ENCODE measurements at places on chromosomes 3 and 15.

- DNase-seq: peak; percentile 45
Observed at GRCh38 chr3:196501316-196502044, 2.1 kb downstream of the RNF168 start.

DNA sequence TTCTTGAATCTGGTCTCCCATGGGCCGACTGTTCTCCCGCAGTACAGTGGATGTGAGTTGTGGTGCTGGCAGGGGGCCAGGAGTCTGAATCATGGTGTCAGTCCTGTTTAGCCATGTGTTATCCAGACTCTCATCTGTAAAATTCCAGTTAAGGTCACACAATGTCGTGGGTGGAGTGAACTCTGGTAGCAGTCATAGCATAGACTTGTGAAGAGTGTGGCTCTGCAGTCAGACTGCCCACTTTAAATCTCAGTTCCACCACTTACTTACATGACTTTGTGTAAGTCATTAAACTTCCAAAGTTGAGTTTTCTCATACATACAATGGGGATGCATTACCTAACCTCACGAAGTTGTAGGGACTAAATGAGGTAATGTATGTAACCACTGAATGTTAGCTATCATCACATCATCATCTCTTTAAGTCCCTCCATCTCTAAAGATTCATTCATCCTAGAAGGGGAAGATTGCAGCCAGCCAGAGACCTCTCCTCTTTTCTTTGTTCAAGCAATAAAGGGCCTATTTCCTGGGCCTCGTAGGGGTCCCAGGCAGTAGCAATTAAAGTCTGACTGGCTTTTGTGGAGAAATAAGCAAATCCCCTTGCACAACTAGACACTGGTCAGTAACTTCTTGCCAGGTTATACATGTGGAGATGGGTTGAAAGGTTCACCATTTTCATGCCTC, 93.9 kb downstream of the PCCB start:
- peak; percentile 34 for DNase-seq

DNA sequence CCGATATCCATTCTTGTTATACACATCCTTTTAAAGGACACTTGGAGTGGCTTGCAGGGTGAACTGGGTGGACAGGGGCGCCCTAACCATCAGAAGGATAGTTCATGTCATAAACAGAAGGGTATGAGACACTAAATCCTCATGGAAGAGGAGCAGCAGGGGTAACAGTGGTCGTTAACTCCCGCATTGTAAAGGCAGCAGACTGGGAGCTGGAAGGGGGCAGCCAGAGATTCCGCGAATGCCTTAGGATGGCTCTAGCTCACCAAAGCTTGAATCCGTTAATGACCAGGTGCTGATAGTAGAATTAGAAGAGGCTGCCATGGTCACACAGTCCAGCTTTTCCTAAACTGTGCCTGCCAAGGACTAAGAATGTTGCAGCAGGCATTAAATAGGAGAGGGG, 85.2 kb upstream of the ANKRD34C start:
- no peak for DNase-seq

- DNase-seq: peak; percentile 40
Observed at GRCh38 chr15:79185199-79185598, 94.6 kb upstream of the RASGRF1 start.

DNA sequence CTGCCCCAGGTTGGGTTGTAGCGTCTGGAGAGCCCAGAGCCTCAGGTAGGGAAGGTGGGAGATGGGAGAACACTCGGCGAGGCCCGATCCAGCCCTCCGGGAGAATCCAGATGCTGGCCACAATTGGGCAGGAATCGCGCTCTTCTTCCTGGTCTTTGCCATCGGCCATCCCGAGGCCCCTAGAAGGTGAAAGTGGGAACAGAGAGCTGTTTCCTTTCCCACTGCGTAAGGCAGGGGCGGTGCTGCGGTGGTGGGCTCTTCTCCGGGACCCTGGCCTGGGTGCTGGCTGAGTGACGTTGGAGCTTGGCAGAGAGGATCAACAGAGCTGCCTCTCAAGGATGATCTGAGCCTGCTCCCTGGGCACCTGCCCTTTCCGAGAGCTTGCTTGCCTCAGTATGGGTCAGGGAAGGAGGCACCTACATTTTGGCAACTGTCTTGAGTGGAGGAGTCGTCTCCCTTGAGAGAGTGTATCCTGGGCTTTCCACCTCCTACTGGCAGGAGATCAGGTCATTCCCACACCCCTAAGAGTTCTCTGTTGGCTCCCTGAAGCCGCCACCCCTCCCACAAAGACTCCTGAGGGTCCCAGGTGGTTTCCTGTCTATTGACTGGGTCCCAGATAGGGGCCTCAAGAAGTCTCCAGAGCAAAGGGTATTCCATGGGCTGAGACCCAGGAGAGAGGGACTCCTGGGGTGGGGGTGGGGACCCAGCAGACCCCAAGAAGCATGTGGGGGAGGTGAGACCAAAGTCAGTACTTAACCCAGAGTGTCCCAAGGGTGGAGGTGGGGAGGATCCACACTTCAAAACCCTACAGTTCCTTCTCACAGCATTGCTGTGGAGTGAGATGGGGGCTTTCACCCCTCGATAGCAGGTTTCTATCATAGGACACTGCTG, 1.6 kb downstream of the C15orf39 start:
- no peak for DNase-seq

GRCh38 chr3:187684880-187685279, 14.7 kb upstream of the SST start:
- no peak for DNase-seq
